AML-193 (cell line): ENCODE measurements at places on chromosomes 6 and 20.

DNA sequence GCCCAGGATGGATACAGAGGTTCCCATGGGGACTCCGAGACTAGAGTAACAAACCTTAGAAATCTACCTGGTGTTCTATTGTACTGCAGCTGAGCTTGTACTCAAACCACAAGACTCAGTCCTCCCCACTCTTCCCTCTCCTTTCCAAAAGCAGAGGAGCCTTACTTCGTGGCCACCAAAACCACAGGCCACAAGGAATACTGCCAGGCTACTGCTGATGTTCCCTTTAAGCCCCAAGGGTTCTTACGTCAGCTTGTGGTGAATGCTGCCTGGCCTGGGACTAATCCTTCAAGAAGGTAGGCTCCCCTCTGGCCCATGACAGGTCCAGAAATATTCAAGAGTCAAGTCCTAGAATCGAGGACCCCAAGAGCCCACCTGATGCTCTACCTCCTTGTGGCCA, 10.5 kb upstream of the DEFB128 start:
- DNase-seq: no peak

DNA sequence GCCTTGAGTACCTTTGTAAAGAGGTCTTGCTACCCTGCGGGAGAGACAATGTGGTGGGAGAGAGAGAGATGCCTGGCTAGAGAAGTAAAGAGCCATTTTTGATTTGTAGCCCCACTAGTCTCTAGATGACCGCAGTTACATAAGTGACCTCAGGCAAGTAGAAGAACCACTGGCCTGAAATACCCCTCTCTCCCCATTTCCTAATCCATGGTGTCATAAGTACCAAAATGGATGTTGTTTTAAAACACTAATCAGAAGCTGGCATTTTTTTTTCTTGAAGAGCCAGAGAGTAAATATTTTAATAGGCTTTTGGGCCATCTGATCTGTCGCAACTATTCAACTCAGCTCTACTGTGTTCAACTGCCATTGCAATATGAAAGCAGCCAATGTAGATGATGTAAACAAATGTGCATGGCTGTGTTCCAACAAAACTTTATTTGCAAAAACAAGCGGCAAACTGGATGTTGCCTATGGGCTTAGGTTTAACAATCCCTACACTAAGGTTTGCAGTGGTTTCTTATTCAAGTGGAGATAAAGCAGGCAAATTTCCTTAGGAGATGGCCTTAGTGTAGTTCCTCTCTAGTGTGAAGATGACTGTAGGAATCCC, 36.5 kb downstream of the RARS2 start:
- DNase-seq: no peak

DNA sequence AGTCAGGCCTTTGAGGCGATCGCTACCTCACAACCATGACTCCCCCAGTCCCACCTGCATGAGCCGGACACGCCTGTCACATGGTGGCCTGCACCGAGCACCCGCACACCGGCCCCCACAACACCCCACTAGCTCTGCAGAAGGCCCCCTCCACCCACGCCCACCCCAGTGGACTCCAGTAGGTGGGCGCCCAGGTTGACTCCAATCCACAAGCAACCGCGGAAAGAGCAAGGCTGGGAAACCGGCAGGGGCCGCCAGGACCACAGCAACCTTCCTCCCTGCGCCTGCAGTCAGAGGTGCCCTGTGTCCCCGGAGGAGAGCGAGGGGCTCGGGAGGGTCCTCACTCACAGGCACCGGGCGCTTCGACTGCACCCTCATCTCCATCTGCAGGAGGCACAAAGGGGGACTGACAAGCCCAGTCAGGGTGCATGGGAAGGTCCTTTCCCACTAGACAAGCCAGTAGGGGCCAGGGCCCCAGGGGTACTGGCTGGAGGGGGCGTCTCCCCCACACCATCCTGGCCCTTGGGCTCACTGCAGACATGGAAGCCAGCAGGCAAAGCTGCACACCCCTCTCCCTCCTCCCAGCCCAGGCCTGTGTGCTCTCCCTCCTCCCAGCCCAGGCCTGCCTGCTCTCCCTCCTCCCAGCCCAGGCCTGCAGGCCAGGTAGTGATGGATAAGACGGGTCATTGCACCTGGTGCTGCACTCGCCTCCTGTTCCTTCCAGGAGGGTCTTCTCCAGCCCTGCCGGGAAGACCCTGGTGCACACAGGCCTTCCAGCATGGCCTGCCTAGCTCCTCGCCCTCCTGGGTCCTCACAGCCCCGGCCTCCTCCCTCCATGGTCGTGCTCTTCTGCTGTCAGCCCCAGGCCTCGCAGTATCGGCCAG, 137.2 kb downstream of the DLL1 start:
- DNase-seq: no peak

DNA sequence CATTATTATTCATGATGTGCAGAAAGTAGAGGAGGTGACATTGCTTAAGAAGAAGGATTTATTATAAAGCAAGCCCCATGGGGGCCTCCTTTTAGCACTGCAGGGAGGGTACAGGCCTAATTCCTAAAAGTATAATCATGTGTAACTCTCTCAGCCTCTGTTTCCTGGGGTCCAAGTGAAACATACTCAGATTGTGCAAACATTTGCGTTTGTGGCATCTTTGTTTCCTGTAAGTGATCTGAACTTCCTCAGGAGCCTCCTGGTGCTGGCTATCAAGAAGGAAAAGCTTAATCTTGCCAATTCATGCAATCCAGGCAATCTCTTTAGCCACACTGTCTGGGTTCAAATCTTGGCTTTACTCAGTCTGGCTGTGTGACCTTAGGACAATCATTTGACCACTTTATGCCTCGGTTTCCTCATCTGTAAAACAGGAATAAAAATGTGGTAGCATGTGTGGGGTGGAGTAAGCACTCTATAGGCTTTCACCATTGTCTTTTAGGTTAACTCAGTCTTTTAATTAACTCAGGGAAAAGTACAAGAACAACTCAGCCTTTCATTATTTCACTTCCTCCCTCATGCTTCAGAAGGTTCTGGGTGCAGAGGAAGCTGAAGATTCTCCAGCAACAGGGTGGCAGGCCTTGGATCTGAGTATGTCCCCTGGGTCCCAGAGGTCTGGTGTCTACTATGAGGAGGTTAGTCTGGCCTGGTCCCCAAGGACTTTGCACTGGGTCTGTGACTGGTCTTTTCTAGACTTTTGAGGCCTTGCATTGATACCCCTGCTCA, 831 bp upstream of the SIRPB2 start:
- peak; percentile 45 for DNase-seq

GRCh38 chr20:3744806-3745685, 12.6 kb downstream of the HSPA12B start:
- no peak for DNase-seq

DNA sequence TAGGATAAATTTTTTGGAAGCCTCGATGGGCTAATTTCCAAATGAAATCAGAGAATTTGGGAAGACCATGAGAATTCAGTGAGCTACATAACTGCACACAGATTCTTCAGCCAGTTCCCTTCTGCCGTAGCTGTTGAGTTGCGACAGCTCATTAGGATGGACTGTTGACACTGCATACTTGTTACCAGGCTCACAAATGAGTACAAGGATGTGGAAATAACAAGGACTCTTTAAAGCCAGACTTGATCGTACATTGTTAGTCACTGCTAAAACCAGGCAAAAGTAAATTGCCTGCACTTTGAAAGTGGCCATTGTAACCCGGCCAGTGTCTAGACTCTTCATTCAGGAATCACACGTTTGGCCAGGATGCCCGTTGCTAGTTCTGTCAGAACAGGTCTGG, 37.0 kb downstream of the NDUFAF5 start:
- no peak for DNase-seq

DNA sequence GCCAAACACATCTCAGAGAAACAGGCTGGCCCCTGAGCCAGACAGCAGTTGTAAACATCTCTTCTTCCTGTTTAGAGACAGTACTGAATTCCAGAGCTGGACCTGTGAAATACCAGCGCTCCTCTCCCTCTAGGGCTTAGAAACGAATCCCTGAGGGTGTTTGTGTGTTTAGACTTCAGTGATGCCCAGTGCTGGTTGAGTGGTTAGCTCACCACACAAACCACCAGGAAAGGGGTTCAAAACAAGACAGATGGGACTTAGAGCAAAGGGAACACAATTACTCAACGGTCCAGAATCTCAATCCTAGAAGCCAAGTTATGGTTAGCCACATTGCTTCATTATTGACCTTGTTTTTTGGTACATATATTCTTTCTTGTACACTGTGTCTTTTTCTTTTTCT, 108.7 kb upstream of the TMEM170B start:
- DNase-seq: no peak

GRCh38 chr20:62742979-62743776, 34.5 kb downstream of the NTSR1 start:
- no peak for DNase-seq

DNA sequence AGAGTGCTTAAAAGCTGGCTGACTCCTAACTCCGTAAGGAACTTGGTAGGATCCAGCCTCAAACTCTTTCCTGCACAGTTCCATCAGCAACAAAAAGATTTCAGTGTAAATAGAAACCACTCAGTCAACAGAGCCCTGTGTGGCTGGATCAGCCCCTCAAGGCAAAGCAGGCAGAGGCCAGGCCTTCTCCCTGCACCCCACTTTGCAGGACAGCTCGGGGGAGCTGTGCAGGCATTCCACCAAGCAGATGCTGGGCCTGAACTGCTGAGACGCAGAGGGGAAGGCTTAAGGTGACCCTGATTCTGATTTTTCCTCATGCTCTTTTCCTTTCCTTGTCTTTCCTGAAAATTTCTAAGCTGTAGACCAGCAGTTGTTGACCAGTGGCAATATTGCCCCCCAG, 91.5 kb downstream of the NFATC2 start:
- DNase-seq: no peak

DNA sequence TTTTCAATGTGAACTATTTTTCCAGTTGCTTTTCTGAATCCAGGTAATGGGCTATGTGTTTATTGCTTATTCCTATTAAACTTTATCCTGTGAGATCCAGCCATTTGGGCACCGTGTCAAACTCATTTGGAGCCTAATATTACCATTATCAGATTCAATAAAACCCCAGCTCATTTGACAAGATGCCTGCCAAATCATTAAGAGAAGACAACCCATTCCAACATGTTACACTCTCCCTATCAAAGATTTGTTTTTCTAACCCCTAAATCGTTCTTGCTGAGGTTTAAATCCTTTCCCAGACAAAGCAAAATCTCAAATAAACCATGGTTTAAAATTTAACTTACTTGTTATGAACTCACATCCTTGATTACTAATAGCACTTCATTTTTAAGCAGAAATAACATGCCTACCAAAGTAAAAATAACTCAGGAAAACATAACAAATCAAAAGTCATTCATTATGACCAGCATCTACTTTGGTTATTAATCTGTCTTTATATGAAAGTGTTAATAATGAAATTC, 130.0 kb upstream of the TCF21 start:
- no peak for DNase-seq

- no peak for DNase-seq
Measured at GRCh38 chr6:43827898-43828297, 57.9 kb downstream of the VEGFA start.

DNA sequence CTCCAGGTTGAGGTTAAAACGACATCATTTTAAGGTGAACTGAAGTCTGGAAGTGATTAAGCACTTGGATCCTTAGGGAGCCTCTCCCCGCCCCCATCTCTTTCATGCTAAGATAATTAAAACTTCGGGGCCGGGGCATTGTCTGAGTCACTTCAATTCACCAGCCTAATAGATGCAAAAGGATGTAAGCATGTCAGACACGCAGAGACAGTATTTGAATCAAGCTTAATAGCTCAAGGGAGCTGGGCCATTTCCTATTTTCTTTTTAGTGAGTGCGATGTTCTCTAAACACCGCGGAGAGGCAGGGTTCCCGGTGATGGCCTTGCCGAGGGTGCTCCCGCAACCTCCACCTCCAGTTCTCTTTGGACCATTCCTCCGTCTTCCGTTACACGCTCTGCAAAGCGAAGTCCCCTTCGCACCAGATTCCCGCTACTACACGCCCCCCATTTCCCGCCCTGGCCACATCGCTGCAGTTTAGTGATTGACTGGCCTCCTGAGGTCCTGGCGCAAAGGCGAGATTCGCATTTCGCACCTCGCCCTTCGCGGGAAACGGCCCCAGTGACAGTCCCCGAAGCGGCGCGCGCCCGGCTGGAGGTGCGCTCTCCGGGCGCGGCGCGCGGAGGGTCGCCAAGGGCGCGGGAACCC, 516 bp upstream of the IRF4 start:
- no peak for DNase-seq

DNA sequence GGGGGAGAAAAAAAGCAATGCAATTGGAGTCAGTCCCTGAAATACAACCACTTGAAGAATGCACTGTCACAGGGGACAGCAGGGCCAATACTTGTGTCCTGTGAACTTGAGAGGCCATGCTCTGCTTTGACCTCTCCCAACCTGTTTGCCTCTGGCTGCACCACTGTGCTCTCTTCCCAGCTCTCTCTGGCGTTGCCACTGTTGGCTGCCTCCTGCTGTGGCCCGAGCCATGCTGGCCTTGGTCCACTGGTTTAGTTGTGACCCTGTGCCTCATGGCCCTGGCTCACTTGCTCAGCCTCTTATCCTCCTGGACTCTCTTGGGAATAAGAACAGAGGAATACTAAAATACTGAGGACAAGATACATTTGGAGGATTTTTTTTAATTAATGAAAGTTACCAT, 14.5 kb upstream of the FBXO30 start:
- DNase-seq: no peak

DNA sequence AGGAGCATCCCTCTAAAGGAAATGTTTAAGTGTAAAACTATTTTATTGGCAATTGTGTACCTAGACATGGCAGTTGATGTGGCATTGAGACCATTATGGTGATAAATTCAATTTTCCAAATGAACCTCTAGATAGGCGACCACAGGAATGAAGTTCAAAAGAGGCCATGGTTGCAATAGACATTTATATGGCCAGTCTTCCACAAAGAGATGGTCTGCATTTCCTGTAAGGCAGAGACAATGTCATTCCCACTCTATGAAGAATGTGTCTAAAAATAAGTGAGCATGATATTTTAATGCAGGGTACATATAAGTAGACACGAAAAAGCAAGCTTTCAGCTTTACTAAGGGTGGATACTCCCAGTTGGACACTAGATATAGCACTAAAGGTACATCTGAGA, 40.9 kb downstream of the THEMIS start:
- no peak for DNase-seq

DNA sequence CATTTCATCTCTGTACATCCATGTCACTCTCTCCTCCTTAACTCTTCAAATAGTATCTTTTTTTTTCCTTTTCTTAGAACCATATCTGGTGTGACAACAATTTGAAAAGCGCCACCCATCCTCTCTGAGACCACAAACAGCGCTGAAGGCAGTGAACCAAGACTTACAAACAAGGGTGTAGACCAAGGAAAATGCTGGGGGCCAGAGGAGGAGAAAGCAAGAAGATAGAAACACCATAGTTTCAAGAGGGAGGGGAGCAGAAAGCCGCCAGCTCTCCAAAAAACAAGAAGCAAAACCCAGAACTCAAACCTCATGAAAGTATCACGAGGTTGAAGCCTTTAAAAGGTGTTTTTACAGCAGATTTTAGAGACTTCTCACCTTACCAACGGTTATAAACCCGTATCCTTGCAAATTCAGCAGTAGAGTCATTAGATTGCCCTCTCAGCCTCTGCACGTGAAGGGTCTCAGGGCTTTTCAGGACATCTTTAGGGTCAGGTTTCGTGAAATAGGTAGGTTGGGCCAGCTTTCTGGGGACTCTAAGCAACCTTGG, 13.3 kb upstream of the RIPOR2 start:
- no peak for DNase-seq
